ENCODE measurements at places on chromosomes 1 and 21.

- ATAC-seq = peak; percentile 93
Measured at GRCh38 chr1:43147625-43148327, 24.3 kb downstream of the EBNA1BP2 start.

DNA sequence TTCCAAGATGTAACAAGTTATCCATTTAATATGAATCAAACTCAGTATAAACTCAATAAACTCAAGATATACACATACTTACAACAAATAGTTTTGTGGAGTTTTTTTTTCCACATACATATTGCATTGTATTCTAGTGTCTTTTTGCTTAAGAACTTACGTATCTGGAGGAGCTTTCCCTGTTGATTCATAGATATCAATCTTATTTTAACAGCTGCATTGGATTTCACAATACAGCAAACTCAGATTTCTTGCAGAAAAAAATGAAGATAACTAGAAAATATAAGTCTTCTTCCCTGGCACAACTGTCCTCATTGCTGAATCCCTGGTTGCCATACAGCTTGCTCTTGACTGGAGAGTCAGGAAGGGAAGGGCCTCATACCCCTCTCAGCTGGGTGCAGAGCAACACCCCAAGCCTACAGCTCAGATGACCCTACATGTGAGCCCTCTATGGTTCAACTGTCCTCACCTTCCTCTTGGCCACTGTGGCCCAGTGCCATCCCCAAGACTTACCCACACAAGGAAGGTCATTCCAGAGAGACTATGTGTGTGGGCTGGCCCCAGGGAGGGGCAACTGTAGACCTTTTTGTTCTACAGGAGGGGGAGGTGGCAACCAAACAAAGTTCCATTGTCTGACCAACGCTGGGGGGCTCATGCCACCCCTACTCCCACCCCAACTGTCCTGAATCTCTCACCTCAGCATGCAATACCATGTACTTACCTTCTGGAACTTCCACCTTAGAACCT is 1.7 kb downstream of the MPZ start:
- ATAC-seq = no peak

- ATAC-seq = no peak
Measured at GRCh38 chr1:18527514-18527913, 46.8 kb downstream of the KLHDC7A start.

- no peak for ATAC-seq
Measured at GRCh38 chr1:36988741-36989193, 45.5 kb downstream of the GRIK3 start.

GRCh38 chr1:224800486-224801119 is 128.9 kb upstream of the DNAH14 start:
- ATAC-seq = no peak

GRCh38 chr1:113615425-113615824 is 143.9 kb downstream of the PHTF1 start:
- ATAC-seq = peak; percentile 47

DNA sequence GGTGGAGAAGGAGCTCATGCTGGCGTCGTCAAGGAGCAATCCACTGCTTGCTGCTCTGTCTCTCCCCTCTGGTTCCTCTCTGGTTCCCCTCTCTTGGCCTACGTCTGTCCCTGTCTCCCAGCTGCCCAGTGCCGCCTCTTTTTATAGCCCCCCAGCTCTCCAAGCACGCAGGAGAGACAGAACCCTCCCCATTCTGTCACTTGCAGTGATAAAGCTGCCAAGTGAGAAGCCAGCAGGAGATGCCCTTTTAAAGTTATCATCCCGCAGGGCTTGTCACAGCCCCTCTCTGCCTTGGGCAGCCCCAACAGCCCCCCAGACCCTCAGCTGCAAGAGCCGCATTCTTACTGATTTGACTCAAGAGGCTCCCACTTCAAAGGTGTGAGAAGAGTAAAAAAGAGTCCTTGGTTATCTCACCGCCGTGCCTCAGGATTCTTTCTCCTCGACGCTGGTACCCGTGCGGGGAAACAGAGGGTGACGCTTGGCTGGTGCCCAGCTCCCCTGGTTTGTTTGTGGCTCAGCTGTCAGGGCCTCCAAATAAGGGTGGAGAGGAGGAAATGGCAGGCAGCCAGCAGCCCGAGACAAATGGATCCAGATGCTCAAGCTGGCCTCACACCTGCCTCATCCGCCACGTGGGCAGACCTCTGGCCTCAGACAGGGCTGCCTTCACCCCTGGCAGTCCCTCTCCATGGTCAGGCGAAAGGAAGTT is at the start of gene NPPA:
NPPA (minus strand) TSS at position 117 of the 706 bp plus-strand sequence; CDS start at position 18, 99 bp downstream.
- ATAC-seq = peak; percentile 27

DNA sequence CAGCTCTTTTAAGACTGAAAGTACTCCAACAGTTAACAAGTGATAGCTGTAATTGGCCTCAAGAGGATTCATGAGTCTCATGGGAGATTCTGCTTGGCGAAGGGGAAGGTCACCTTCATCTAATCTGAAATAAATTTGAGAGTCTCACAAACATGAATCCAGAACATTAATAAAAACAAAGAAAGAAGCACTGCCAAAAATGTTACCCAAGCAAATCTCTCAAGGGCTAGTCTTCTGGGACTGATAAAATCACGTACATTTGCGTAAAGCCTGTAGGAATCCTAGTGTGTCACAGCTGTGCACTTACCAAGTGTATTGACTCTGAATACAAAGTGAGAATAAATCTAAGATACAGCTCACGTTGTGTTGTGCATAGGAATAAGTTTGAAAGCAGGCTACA is 21.2 kb upstream of the NUF2 start:
- ATAC-seq = no peak

DNA sequence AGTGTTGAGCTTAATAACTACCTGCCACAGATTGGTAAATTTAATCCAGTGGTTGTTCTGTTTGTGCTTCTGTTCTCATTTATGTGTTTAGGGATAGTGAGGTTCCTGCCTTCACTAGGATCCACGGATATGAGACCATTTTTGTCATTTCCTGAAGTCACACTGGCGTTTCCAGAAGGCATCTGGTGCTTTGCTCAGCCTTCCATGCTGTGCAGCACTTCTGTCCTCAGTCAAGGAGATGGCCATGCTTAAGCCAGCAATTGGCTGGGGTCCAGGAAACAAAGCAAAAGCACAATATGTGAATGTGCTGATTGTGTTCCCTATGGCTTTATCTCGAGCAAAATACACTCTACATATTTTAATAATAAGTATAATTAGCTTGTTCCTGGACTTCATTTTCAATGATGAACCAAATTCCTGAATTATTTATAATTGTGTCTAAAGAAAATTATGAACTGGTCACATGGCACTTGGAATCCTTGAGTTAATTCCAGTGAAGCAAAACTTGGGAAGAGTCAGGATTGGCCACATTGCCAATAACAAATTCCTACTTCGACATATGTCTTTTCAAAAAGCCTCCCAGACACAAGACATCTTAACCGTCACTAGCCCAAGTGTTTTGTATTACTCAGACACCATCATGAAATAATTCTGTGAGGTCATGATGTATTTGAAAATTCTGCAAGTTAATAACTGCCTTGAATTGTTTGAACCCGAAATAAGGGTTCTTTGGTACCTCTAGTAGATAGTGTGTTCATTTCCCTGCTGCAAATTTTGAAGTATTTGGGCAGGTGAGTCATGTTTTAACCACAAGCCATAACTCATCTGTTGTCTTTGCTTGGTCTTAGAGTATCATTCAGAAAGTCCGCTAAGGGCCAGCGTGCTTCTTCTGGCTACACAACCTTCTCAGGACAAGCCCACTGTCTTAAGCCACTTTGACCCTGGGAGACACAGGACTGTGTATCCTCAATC is 412.4 kb downstream of the DISC1 start:
- peak; percentile 53 for ATAC-seq

DNA sequence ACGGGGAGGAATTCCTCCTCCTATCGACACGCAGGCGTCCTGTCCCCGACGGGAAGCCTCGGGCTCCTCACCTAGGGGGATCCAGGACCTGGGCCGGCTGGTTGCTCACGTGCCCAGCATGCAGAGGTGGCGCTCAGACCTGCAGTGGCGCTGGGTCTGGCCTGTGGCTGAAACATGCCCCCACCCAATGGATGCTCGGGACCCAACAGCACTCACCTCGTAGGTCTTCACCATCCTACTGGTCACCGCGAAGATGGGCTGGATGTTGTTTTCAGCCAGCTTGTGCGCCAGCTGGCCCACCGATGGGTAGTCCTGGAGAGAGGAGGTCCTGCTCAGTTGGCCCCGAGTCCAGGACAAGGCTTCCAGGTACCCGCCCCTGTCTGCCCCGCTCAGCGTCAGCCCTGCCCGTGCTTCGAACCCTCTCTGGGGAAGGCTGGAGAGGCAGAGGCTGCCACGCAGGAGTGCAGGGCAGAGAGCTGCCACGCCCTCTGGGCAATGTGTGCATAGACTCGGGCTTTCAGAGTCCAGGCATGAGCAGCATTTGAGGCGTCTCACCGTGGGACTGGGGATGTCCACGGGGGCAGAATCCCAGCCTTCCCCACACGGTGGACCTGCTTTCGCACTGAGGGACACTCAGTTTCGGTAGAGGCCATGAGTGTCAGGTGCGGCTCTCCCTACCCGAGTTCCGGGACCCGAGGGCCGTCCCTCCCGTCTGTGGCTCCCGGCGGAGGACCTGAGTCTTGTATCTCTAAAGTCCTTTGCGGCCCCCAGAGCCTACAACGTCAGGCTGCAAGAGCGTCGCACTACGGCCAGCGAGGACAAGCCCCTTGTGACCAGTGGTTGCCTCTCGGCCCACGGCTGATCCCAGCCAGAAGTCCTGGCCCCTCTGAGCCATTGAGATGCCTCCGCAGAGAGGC is 21.6 kb downstream of the ITGB2 start:
- no peak for ATAC-seq

DNA sequence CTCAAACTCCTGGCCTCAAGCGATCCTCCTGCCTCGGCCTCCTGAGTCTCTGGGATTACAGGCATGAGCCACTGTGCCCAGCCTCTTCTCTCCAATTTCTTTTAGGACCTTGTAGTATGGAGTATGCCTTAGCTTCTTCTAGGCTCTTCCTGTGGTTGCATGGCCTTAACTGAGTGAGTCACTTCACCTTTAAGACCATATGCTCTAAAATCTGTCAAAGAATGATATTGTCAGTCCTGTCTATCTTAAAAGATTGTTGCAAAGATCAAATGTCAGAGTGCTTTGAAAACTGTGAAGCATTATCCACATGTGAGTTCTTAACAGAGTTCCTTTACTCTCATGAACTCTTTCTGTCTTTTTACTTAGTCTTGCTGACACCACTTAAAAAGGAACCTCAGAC is 37.2 kb downstream of the ATP2B4 start:
- ATAC-seq = peak; percentile 8

DNA sequence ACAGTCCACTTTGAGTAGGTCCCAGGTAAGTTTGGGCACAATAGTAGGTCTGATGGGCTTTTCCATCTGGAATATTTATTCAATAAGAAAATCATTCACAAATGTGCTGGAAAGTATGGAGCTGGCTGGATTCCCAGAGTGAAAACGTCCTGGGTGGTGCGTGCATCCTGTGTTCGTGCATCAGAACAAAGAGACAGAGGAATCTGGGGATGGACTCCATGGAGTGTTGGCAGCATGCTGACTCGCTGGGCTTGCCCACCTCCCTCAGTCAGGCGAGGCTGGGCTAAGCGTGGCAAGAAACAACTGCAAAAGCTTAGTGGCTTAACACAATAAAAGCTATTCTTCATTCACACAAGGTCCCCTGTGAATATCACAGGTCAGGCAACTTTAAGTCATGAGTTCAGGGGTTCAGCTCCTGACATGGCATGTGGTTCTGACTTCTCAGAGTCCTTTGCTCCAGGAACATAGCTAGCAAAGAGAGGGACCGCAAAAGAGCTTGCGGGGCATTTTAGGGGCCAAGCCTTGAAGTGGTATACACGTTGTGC is 151.6 kb upstream of the ZNF644 start:
- no peak for ATAC-seq

DNA sequence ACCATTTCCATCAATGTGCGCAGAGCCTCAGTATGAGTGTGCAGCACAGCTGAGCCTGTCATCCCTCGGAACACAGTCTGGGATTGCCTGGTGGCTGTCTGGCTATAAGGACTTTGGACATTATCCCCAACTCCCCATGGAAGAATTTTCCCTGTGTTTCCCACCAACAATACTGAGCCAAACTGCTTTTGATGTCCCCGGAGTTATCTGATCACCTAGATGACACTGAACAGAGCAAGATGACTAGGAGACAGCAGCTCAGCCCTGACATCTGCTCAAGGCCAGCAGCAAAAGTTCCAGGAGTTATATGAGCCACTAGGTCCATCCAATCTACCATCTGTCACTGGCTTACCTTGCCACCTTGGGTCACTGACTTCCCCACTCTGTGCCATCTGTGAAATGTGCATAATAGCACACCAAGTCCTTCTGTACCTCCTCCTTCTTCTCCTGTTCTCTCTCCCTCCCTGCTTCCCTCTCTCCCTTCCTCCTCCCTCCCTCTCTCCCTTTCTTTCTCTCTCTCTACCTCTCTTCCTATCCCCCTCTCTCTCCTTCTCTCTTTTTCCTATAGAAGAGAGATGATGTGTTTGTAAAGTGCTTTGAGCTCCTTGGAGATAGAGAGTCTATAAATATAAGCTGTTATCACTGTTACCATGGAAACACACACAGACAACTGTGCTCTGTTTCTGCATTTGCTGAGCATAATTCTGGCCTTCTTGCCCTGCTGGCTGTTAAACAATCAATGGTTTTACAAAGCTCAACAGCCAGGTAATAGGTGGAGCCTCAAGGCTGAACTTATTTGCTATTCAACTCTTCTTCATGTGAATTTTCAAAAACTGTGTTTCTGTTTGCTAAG is 19.7 kb upstream of the ATP1B1 start:
- ATAC-seq = peak; percentile 92

- no peak for ATAC-seq
Measured at GRCh38 chr1:7371926-7372325, 399.2 kb upstream of the VAMP3 start.

- ATAC-seq = peak; percentile 75
Measured at GRCh38 chr1:160954158-160955104, at the start of gene ITLN2. Gene ITLN2 (minus strand): TSS chr1:160954809. CDS start chr1:160954741, 68 bp downstream.

- no peak for ATAC-seq
Measured at GRCh38 chr1:27011976-27012563, 580 bp downstream of the TENT5B start.

- ATAC-seq = no peak
Measured at GRCh38 chr1:75725266-75725665, 757 bp downstream of the ACADM start.

- no peak for ATAC-seq
Measured at GRCh38 chr1:8241417-8242014, 76.4 kb upstream of the SLC45A1 start.

DNA sequence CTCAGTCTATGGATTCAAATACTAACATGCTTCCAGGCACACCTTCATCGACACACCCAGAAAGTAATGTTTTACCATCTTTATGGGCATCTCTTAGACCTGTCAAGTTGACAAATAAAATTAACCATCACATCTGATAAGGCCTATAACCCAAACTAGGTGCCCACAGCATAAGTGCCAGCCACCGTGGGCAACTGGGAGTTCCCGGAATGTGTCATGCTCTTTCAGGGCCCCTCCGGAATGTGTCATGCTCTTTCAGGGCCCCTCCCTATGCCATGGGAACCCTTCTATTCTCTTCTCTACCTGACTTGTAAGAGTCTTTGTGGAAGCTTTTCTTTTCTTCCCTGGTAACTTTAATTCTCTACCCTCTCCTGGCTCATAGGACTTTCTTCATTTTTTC is 26.6 kb downstream of the KRTAP24-1 start:
- ATAC-seq = no peak

DNA sequence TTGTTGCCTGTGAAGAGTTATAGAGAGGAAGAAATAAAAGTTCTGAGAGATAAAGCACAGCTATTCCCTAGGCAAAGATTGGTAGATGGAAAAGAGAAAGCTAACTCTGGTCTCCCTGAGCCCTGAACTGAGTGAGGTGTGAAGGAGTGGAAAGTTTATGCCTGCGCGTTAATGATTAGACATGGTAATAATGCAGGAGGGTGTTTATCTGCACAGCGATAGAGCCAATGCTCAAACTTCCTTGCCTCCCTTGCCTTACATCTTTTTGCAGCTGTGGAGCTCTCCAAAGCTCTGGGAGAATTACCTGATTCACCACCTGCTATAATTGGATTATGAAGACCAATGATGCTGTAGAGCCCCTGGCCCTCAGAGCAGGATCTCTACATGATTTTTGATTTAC is 32.8 kb upstream of the CHRM3 start:
- no peak for ATAC-seq
